OCI-LY7 (cell line): ENCODE measurements at places on chromosomes 5 and 9.

GRCh38 chr5:138467711-138468132 is 2.4 kb downstream of the EGR1 start:
- no peak for DNase-seq

GRCh38 chr5:41656597-41656996 is 146.2 kb upstream of the PLCXD3 start:
- no peak for DNase-seq

- DNase-seq = no peak
Measured at GRCh38 chr5:33975852-33976251, 8.6 kb downstream of the SLC45A2 start.

DNA sequence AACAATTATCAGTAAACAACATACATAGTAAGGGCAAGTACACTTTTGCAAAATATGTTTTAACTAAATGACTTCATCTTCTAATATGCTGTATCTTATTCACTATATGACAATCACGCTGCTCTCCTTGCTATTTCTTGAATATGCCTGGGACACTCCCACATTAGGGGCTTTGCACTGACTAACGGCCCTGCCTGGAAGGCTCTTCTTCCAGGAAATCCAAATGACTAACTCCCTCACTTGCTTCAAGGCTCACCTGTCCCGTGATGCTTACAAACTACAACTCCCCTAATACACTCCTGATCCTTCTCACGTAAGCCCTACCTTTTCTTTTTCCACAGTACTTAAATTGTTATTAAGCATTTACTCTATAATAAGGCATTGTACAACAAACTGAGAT is 10.6 kb downstream of the ERP44 start:
- DNase-seq = no peak

GRCh38 chr5:377326-377981 is 55.9 kb downstream of the AHRR start:
- DNase-seq = no peak
